ENCODE measurements at places on chromosomes 1 and 21.
A peak's percentile ranks its signal among the peaks of the same experiment; 100 is the strongest.

GRCh38 chr1:54745864-54746263, 18.5 kb downstream of the PARS2 start:
- DNase-seq = no peak

- no peak for DNase-seq
These were observed 116.2 kb downstream of the DISP1 start for GRCh38 chr1:222931023-222931422.

GRCh38 chr1:179184403-179184802, 45.1 kb downstream of the ABL2 start:
- DNase-seq = no peak

GRCh38 chr1:68217060-68217554, 15.2 kb downstream of the WLS start:
- DNase-seq = no peak

GRCh38 chr21:25094695-25095094, 512.6 kb downstream of the MRPL39 start:
- no peak for DNase-seq

GRCh38 chr1:78619032-78619431, 1.2 kb upstream of the IFI44L start:
- no peak for DNase-seq

DNA sequence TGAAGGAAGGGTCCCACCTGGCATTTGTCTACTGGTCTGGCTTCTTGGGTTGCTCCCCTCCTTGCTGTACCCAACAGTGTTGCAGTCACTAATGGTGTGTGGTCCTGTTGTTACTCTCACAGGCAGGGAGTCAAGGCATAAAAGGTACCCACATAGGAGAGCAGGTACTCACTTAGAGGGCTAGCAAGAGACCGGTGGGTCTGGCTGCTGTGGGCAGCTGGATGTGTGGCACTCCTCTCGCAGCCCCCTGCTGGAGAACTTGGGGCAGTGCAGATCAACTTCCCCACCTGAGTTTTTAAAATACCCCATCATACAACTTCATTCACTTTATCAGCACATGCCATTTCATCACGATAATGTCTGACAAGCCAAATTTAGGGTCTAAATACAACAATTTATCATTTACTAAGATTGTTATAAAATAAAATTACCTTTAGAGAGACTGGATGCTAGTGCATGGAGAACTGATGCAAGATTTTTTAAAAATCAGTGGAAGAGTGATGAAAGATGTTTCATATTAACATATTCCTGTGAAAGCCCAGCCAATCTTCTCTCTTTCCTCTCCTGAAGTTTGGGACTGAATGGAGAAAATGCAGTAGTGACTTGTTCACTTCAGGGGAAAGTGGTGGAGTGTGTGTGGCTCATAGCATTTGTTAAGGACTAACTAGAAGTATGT, 42.8 kb downstream of the ACP6 start:
- DNase-seq = no peak

DNA sequence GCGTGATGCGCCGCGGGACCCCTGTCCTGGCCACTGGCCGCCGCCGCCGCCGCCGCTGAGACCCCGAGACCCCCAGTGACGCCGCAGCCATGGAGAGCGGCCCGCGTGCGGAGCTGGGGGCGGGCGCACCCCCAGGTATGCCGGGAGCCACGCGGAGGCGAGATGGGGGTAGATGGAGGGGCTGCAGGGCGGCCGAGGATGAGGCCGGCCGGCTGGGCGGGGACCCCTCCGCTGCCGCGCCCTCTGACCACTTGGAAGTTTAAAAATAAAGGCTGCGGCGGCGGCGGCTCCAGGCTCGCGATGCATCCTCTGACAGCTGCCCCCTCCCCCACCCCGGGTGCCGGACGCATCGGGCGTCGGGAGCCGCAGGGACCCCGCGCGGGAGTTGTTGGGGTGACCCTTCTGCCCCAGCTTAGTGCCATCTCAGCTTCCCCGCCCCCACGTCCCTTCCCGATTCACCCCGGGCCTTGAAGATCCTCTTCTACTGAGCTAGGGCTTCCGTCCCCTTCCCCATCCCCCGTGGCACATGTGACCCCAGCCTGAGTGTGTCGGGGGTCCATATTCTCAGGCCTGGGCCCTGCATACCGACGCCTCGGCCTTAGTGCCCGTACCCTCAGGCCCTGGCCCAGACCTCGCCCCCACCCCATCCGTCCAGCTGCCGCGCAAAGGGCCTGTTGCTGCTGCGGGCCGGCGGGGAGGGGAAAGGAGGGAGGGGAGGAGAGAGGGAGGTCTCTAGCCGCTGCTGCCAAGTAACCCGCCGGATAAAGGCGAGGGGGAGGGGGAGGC, 562 bp downstream of the MAP7D1 start:
- peak; percentile 75 for DNase-seq

DNA sequence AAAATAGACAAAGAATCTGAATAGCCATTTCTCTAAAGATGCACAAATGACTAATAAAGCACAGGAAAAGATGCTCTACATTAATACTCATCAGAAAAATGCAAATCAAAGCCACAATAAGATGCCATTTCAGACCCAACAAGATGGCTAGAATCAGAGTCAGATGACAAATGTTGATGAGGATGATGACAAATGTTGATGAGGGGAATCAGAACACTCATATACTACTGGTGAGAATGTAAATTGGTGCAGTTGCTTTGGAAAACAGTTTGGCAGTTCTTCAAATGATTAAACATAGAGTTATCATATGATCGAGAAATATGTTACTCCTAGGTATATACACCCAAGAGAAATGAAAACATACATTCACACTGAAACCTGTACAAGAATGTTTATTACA, 33.9 kb downstream of the LRRC40 start:
- DNase-seq = no peak

- no peak for DNase-seq
These were observed 49.8 kb upstream of the RCC1 start for GRCh38 chr1:28456078-28456477.

DNA sequence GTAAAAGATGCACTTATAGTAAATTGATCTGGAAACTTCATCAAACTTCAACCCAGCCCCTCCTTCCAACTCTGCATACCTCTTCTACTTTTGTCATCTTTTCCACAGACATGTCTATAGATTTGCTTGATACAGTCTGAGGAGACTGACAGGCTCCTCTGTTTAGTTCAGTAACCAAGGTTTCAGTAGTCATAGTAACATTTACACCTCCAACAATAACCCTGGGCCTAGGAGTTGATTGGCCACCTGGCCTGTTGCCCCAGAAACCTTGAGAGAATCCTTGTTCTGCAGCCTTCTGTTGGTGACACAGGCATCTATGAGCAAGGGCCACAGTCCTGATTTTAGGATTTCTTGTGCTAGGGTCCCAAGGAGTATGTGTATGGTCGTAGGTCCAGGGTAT, at the start of gene CFAP141:
TSS of gene CFAP141 (minus strand) at position 138 of the 400 bp plus-strand sequence. CDS start at position 112, 26 bp downstream.
- no peak for DNase-seq

GRCh38 chr1:14939527-14940284, 213.8 kb upstream of the TMEM51 start:
- DNase-seq = no peak

DNA sequence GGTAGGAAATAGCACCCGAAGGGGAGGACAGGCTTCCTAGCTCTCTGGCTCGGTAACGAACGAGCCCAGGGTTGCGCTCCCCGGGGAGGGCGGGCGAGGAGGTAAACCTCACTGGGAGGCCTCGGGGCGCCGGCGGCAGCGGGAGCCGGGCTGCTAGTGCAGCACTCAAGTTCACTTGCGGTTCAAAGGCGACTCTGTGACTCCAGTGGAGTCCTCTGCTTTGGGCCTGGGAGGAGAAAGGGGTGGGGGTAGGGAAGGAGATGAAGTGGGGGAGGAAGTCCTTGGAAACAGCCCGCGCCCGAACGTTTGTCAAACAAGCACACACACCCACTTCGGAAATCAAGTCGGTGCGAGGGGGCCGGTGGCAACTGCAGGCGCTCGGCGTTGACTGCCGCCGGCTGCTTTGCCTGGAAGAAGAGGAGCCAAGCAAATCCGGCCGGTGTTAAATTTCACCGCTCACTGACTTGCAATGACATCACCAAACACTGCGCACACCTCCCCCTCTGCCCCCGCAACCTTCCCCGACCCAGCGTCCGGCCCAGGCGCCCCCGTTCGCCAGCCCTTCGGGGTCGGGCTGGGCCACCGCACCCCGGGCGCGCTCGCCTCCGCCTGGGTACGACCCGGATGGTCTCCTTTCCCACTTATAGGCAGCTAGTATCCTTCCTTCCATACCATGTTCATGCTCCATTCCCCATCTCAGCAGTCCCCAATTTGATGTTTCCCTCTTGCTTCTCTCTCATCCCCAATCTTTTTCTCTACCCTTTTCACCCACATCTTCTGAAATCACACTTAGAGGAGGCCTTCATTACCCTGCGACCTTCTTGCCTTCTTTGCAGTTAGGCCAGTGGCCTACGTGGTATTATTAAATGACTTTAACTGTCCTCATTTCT, at the start of gene COL24A1:
TSS of gene COL24A1 (minus strand) at position 207 of the 890 bp plus-strand sequence. CDS start 376 bp downstream, outside the sequence.
- DNase-seq = peak; percentile 77

DNA sequence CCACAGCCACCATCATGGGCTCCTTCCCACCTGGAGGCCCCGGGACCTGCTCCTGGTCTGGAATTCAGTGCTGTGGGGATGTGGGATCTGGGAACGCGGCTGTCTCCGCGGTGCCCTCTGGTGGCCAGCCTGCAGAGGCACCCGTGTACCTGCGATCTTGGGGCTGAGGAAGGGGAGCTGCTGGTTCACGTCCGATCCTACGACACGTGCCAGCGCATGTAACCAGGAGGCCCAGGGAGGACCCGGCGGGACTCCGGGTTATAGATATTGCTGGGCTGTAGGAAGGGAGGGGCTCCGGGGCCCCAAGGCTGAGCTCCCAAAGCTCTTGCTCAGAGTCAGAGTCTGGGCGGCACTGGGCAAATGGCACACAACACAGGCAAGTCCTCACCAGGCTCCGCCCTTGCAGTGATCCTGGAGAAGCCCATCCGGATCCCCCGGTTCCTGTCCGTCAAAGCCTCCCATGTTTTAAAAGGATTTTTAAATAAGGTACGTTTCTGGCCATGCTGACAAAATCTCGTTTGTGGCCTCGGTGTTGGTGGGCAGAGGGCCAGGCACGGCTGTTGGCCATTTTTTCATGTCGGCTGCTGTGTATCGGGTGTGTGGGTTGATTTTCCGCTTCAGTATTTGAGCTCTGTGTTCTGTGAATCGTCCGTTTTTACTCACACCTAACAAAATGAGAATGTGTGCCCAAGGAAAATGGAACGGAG, 20.1 kb downstream of the FAAP20 start:
- peak; percentile 50 for DNase-seq

- DNase-seq = no peak
These were observed 7.5 kb downstream of the MIER1 start for GRCh38 chr1:66932291-66932690.

- no peak for DNase-seq
These were observed 3.8 kb upstream of the RAB7B start for GRCh38 chr1:206006946-206007345.

DNA sequence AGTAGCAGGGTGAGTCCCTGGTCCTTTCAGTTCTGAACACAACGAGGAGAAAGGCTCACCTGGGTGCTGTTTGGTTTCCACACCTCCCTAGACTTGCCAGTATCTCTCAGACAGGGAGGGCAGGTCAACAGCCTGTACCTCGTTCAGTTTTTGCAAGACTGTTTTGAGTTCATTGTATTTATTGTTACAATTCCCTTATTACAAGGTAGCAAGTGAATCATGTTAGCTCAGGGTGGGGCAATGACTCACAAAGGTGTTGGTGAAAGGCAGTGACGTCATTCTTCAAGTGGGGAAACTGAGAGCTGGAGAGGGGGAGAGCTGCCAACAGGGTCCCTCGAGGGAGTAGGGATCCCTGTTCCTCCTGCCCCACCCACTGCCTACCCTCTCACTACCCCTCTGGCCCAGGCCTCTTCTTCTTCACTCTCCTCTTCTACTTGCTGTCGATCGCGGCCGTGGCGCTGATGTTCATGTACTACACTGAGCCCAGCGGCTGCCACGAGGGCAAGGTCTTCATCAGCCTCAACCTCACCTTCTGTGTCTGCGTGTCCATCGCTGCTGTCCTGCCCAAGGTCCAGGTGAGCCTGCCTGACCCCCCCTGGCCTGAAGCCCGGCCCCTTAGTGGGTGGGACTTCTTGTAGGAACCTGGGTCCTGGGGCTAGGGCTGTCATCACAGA, 13.4 kb downstream of the SERINC2 start:
- no peak for DNase-seq

GRCh38 chr21:43295066-43295958, 126.5 kb downstream of the CRYAA start:
- DNase-seq = no peak

DNA sequence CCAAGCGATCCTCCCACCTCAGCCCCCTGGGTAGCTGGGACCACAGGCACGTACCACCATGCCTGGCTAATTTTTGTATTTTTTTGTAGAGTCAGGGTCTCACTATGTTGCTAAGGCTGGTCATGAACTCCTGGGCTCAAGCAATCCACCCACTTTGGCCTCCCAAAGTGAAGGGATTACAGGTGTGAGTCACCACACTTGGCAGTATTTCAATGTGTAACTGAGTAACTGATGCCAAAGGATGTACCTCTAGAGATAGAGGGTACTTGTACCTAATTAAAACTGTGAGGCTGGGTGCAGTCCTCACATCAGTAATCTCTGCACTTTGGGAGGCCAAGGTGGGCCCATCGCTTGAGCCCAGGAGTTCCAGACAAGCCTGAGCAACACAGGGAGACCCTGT, 258.7 kb upstream of the DMRTA2 start:
- DNase-seq = no peak

DNA sequence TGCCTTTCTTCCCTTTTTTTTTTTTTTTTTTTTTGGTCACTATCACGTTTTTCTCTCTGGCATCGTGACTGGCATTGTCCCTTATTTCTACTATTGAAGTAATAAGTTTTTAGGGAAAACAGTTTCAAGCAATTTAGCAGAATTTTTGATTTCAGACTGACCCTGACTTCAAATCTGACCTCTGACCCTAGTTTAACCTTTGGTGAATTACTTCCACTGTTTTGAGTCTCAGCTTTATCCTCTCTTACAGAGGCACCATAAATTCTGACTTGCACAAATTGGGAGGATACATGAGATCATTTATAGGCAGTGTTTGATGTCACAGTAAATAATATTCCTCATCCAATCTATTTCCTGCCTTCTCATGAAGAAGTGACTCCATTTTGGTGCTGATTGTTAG, 187.0 kb downstream of the FASLG start:
- no peak for DNase-seq

DNA sequence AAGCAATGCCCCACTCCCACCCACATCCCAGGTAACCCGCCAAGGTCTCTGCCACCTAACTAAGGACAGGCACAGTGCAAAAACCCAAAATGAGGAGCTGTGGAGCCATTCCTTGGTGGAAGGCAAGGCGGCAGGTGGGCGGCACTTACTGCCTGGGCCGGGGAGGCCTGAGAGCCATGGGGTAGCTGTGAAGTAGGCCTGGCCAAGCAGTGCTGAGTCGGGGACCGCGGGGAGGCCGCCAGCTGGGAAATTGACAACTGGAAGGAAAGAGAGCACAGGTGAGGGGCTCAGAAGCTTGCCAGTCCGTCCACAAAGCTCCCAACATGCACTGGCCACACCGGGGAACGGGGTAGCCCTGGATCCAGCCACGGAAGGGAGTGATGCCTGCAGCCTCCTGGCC, 85.3 kb downstream of the NPHP4 start:
- no peak for DNase-seq

- DNase-seq = no peak
These were observed 1536.7 kb upstream of the B3GALT2 start for GRCh38 chr1:194723067-194723466.
